Non-pigmented ciliary epithelial cell (primary cell): ENCODE measurements at places on chromosomes 7 and 10.

DNA sequence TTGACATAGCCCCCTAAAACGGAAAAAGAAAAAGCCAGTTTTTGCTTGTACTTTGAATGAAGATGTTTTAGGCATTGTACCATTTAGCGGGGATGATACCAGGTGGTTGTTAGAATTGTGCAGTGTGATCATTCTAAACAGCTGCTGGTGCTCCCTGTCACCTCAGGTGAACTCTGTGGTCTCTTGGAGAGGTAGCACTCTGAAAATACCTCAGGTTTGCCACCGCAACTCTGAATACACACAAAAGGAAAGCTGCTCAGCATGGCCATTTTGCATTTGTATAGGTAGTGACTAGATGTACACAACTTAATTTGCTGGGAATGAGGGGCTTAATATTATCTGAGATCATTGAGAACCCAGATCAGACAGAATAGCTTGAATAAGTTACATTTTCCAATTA, 52.6 kb downstream of the PLEKHA8 start:
- no peak for DNase-seq

- DNase-seq, result no peak
These were observed 130.4 kb upstream of the GHITM start for GRCh38 chr10:84008878-84009277.

GRCh38 chr10:118062798-118063238, 16.1 kb upstream of the RAB11FIP2 start:
- DNase-seq, result no peak

- DNase-seq, result no peak
These were observed 90.2 kb upstream of the ITGB1 start for GRCh38 chr10:33048223-33048622.
